ENCODE measurements at places on chromosomes 16 and 17.

DNA sequence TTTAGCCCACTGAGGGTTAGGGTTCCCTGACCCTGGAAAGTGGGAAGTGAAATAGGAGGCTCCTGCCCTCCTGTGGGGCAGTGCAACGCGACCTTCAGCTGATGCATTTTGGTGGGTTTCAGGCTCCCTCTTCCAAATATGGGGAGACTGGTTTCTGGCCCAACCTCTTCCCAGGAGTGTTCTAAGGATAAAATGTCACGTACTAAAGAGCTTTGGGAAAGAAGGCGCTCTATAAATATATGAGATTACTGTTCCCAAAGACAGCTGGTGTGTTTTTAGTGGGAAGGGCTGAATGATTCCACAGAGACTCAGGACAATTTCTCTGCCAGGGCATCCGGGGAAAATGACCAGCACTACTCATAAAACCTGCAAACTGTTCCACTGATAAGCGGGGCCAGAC lies 9.8 kb downstream of the SLC35B1 start:
- no peak for DNase-seq

DNA sequence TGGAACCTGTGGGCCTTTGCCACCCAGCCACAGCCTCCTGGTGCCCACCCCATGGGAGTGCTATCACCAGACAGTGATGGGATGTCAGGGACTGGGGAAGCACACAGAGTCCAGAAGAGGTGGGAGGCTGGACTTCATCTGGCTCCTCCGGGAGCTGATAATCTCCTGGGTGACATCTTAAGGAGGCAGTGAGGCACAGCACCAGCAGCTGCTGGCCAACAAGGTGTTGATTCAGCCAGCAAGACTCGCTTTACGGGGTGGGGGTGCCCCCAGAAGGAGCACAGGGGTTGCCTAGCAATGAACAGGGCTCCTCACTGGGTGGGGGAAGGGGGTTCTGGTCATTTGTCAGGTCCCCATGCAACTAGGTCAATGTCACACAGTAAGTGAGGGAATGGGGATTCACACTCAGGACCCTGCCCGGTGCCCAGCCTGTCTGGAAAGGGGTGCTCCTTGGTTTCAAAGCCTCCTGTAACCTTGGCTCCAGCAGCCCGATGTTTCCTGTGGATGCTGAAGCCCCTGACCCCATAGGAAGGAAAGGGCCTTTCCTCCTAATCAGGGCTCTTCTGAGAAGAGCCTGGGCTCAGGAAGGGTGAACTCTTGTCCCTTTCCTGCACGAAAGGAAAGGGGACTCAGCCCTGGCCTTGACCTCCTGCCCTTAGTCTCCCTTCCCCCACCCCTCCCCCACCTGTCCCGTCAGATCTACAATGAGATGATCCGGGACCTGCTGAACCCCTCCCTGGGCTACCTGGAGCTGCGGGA lies 17.7 kb downstream of the KIF19 start:
- no peak for DNase-seq

GRCh38 chr16:82603784-82604411 lies 22.9 kb upstream of the CDH13 start:
- peak; percentile 78 for DNase-seq

DNA sequence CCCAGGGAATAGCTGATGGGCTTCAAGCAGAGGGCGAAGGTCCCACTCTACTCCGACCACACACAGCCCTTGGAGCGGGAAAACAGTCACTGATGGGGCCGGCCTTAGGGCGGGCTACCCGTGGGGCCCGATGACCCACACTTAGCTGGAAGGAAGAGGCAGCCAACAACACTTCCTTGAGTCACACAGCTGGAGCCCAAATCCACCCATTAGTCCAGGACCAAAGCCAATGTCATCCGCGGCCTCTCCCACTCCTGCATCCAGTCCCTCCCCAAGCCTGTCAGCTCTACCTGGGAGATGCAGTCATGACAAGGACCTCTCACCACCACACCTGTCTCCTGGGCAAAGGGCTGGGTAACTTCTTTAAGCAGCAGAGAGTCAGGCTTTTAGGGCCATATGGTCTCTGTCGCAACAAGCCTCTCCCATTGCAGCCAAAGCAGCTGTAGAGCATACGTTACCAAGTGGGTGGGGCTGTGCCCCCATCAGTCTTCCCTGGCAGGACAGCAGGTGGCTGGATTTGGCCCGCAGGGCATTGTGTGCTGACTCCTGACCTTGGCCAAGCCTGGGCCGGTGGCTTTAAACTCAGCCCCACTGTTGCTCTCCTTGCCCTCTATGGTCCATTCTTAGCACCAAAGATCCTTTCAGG lies 110.7 kb downstream of the SOCS1 start:
- DNase-seq = peak; percentile 32

DNA sequence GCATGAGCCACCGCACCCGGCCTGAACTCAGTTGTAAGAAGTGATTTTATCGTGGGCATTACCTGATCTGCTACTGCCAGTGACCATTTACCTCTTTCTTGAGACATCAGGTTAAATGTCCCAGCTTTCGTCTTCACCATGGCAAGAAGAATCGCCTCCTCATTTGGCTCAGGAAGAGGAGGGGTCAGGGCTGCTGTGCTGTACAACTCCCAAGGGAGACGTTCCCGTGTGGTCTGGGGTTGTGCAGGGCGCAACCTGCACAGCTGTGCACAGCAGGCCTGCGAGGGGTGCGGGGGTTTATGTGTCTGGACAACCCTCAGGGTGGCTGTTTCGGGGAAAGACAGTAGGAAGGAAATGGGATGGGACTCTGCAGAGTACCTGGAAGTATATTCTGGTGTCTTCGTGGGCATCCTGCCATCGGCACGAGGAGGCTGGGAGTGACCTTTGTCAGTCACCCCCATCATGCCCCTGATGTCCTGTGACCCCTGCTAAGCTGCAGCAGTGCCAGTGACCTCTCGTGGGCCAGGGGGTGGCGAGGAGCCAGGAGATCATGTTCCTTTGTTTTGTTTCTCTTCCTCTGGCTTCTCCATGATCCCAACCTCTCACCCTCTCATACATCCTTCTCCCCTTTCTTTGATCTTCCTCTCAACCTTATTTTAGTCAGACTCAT lies 27.3 kb downstream of the CIBAR2 start:
- no peak for DNase-seq

DNA sequence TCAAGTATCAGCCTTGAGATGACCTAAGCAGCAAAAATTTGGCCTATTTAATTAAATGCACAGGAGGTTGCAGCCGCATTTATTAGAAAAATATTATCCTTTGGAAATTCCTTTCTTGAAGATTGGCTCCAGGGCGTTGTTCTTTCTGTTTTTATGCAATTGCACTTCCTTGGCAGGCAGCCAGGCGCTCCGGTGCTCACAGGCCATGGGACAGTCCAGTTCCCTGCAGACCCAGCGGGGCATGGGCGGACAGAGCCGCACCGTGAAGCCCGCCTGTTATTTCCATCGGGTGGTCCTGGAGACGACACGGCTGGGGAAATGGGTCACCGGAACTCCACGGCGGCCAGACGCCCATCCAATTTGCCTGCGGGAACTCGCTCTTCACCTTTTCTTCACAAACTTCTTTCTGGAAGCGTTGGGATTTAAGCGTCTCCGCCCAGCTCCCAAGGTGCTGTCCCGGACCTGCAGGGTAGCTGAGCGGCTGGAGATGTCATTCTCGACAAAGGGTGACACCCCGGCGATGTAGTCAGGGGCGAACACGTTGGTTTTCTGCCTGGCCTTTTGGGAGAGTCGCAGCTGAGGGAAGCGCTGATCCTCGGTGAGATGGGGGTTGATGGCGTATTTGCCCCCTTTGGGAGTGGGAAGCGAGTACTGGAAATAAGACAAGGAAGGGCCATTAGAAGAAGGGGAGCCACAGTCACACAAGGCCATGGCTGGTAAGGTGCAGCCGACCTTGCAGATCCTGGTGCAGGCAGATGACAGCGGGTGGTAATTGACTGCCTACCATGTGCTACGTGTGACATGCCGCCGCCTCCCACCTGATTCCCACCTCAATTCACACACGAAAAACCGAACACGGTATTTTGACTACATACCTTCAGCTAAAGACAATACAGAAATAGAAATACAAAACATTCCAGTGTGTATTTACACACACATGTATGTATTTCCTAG lies 12.5 kb downstream of the NOB1 start:
- DNase-seq = peak; percentile 70

DNA sequence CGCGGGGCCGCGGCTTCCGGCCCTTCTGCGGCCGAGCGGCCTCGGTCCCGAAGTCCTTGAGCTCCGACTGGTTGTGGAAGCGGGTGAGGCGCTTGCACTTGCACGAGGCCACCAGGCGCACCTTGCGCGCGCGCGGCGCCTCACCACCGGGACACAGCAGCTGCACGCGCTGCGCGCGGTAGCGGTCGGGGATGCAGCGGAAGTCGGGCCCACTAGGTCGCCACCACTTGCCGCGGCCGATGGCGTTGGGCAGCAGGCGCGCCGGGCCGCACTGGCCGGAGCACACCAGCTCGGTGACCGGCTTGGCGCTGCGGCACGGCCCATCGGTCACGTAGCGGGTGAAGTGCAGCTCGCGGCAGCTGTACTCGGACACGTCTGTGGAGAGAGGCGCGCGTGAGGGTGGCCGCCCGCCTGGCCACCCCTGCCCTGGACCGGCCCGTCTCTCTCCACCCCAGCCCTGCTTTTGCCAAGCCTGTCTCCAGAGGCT lies 3.2 kb downstream of the SOST start:
- DNase-seq = peak; percentile 35

GRCh38 chr16:83842756-83843507 lies 35.2 kb downstream of the HSBP1 start:
- no peak for DNase-seq

- DNase-seq = peak; percentile 86
Measured at GRCh38 chr17:46056800-46057304, 57.8 kb downstream of the STH start.

- DNase-seq = no peak
Measured at GRCh38 chr17:14361945-14362508, 61.1 kb downstream of the HS3ST3B1 start.

DNA sequence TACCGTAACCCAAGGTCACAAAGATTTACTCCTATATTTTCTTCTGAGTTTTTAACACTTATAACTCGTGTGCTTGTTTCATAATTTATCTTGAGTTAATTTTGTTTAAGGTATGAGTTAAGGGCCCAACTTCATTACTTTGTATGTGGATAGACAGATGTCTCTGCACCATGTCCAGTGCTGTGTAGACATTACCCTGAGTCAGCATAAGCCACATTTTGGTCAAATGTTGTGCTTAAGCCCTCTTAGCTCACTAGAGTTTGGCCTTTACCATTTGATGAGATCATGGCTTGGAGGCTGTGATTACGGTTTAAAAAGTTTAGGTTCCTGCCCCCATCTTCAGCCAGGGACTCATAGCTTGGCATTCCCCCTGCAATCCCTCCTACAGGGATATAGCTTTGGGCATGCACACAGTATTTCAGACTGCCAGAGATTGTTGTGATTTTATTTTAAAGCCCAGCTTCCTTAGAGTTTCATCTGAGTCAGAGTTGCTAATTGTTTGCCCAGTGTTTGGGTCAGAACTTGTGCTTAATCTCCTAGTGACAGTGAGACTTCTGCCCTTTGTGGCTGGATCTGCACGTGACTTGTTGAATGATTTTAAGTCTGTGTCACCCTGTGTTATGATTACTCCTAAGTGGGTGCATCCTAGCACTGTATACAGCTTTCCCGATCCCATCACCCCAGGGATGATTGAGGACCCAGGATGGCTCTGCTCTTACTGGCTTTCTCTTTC lies 393.1 kb downstream of the CNTNAP4 start:
- no peak for DNase-seq

GRCh38 chr16:88929091-88929445 lies 47.9 kb downstream of the CBFA2T3 start:
- DNase-seq = no peak

DNA sequence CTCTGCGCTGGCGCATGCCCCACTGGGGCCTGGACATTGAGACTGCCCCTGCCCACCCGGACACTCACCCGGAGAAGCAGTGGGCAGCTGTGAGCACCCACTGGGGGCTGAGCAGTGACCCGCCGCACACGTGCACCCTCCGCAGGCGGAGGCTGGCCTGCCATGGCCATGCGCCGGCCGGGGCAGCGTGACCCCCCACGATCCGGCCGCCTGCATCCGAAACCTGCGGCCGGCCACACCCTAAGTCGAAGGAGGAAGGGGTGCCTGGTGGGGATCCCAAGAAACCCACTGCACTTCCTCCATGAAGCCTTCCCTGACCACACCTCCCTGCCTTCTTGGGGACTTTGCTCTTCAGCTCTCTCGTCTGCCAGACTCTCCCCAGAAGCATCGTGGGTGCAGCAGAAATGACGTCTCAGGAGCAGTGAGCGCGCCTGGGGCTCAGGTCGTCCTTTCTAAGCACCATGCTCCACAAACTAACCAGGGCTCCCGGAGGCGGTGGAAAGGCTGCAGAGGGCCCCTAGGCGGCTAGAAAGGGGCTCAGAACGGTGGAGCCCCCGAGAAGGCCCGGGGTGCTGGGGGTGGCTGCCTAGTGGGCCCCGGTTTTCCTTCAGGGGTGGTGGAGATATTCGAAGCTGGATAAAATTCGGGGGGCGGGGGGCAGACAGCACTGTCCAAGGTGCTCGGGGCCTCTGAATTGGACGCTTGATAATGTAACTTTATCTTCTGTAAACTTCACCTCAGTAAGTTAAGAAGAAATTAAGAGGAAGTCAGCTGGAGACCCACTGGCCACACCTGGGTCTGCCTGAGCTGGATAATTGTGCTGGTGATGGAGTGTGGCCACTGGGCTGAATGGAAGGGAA lies 1.5 kb downstream of the TPSG1 start:
- no peak for DNase-seq

DNA sequence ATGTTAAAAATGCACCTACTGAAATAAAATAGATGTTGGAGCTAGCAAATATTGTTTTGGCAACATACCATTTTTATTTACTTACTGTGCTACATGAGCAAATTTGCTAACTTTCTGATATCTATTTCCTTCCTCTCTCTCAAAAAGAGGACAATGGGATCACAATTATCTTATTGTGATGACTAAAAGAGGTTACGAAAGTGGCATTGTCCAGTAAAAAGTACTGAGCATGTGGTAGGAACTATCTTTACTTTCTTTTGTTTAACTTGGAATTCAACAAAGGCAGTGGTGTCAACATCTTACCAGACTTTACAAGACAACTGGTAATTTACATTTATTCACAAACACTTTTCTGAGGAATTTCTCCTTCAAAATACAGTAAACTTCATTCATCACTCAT lies 1542.6 kb upstream of the CDH8 start:
- DNase-seq = no peak

DNA sequence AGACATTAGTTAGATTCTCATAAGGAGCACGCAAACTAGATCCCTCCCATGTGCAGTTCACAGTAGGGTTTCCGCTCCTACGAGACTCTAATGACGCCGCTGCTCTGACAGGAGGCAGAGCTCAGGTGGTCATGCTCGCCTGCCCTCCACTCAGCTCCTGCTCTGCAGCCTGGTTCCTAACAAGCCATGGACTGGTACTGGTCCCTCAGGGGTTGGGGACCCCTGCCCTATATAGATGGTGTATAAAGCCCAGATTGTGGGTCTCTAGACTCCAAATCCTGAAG lies 52.1 kb upstream of the LYRM9 start:
- DNase-seq = no peak

- DNase-seq = peak; percentile 35
Measured at GRCh38 chr16:10668322-10669045, 26.2 kb downstream of the TEKT5 start.

GRCh38 chr17:76087531-76087930 lies 8.5 kb downstream of the ZACN start:
- DNase-seq = no peak

- DNase-seq = peak; percentile 59
Measured at GRCh38 chr16:77290451-77291115, 91.4 kb downstream of the SYCE1L start.
